ENCODE measurements at places on chromosomes 5 and 9.

DNA sequence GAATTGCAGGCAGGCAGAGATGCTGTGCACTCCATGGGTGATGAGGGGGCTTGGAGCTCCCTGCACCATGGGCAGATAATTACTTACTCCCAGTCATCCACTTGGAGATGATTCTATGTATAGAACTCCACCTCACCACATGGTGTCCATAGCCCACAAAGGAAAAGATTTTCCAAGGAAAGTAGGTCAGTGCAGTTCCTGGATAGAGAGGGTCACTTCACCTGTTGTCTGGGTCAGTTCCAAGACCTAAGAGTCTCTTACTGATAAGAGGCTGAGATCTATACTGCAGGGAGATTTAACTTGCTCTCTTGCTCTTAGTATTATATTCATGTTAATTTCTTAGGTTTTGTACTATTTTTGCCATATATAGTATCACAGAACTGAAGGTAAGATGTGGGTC lies 113.9 kb upstream of the BRINP1 start:
- DNase-seq: no peak

DNA sequence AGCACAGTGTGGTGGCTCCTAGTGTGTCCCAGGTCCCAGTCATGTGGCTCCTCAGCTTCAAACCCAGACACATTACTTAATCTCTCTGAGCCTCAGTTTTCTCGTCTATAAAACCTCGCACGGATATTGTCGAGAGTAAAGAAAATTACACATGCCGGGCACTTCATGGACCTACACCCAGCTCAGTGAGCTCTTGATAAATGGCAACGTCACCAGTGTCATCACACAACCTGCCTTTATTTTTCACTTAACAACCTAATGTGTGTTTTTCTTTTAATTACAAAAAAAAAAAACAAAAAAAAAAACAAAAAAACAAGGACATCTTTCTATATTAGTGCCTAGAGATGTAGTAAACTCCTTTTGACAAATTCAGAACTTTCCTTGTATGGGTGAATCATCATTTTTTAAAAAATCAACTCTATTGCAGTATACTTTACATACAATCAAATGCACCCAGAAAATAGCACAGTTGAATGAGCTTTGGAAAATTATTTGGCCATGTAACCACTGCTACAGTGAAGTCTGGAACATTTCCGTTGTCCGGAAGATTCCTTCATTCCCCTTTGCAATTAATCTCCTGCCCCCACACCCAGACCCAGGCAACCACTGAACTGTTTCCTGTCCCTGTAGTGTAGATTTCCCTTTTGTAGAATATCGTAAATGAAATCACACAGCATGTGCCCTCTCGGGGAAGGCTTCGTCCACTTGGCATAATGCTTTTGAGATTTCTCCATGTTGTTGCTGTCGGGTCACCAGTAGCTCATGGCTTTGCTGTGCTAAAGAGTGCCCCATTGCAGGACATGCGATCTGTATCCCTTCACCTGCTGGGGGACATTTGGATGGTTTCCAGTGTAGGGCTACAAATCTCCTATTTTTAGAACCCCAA lies 100.4 kb upstream of the LARP1 start:
- DNase-seq: no peak

DNA sequence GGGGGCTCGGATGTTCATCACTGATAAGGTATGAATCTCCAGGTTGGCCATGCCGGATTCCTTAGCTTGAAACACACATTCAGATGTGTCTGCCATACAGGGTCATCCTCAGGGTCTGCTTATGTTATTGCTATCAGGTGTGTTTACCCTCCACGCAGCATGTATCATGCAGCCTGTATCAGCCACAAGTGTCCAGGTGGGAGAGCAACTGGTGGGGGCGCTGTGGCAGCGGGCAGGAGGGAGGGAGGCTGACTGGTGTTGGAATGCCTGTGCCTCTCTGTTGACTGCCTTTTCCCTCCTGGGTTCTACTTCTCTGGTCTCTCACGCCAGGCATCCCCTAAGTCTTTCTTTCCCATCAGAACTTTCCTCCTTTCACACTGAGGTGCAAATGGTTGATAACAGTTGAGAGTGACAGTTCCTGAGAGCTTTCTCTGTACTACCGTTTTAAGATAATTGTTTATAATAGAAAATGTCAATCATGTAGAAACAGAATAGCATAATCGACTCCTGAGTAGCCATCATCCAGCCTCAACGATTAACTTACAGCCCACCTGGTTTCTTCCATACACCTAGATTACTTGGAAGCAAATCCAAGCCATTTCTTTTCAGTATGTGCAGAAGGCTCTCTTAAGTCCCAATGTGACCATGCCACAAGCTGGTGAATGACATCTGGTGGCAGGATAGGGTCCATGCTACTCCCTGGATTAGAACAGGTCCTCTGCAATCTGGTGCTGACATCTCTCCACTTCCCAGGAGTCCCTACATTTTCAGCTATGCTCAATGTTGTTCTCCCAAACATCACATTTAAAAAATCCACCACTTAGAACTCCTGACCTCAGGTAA lies 86.6 kb downstream of the ACER2 start:
- no peak for DNase-seq

DNA sequence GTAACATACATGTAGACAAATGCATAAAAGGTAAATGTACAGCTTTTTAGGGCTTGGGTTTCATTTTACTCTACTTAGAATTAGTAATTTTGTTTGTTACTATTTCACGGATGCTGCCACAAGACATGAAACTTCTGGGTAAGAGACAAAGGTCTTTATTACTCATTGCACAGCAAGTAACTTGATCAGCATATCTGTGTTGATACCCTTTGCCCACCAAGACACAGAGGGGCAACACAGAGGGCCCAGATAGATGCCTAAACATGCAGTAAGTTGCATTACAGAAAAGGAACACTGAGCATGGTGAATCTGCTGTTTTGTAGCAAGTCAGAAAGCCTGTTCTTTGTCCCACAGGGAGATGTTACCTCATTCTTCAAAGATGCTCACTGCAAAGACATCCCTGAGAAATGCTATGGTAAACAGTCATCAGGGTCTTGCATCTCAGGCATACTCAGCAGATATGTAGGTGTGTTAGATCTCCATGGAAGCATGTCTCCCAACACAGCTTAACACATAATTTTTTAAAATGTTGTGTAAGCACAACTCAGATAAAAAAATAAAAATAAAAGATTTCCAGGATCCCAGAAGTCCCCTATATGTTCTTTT lies 10.3 kb downstream of the ITGA2 start:
- DNase-seq: no peak

GRCh38 chr5:170105642-170106611 lies at the start of gene FOXI1:
Gene FOXI1 (plus strand): TSS chr5:170105897. CDS start chr5:170105958, 61 bp downstream.
- DNase-seq: no peak

Measured in cerebellum (tissue), 4 donors.